ENCODE measurements at places on chromosomes 1 and 21.

DNA sequence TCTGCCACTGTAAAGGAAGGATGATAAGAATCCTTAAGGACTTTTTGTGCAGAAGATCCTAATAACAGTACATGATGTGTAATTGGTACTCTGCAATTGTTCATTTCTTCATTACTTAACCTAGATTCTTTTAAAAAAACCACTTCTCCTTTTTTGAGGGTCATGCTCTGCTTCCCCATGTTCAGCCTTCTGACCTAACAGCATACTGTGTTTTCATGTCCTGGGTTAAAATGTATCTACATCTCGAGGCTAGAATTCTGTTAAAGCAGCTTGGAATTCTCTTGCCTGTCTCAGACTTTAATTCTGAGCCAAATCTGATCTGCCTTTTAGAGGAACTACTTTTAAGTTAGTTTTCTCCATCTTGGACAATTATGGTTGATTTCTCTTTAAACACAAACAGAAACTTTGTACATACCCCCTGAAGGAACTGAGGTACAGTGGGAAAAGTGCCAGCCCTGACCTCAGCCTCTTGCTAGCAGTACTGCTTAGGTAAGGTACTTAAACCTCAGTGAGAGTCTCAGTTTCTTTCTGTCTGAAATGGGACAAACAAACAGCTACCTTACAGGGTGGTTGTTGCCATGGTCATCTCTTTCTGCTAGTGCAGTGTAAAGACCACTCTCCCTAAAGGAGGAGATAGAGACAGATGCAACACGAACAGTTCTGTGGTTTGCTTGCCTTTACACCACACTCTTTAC is 103.2 kb upstream of the DYNLT5 start:
- no peak for DNase-seq

DNA sequence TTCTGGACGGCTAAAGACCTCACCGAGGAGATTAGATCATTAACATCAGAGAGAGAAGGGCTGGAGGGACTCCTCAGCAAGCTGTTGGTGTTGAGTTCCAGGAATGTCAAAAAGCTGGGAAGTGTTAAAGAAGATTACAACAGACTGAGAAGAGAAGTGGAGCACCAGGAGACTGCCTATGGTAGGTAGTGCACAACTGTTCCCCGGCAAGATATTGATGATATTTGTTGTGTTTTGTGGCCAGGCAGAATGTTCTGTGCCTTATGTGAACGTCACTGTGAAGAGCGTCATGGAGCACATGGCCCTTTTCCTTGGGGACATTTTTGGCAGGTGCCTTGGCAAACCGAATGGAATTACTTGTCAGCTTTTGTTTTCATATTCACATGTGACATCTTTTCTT is 191.7 kb downstream of the DISC1 start:
- no peak for DNase-seq

GRCh38 chr1:226026833-226027232 is 27.7 kb upstream of the SDE2 start:
- no peak for DNase-seq

DNA sequence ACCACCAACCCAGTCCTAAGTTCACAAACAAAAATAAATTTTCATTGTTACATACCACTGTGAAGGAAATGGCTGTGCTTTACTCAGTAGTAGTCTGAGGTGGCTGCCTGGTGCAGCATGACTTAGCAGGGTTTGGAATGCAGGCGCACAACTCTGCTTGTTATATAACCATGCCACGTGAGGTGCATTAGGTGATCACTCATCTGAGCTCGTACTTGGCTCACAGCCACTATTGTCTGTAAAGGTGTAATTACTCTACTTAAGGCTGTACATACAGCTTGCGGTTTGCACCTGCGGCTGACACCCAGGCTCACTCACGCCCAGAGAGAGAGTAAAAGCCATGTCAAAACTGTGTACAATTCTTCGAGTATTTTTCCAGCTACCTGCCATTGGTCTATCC is 599.4 kb downstream of the LTN1 start:
- no peak for DNase-seq

- DNase-seq = no peak
Measured at GRCh38 chr1:178086294-178086693, 7.6 kb upstream of the RASAL2 start.

- DNase-seq = no peak
Measured at GRCh38 chr1:42773420-42773819, 6.4 kb downstream of the C1orf50 start.

DNA sequence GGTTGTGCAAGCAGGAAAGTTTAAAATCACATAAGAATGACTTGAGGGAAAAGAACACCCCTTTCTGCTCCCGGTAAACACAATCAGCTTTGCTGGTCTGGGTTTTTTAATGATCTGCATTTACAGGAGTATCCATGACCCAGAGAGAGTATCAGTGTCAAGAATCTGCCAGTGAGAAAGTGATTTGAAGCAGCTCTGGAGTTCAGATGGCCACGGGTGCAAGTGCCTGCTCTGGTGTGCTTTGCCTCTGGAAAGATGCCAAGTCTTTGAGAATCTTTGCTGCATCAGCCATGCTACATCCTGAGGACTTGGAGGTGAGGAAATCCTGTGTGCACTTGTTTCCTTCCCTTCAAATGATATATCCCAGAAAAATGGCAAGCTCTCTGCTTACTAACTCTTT is 18.6 kb upstream of the MYSM1 start:
- no peak for DNase-seq

GRCh38 chr1:211586538-211586937 is 7.6 kb upstream of the SLC30A1 start:
- no peak for DNase-seq

GRCh38 chr1:2032737-2033136 is 13.6 kb downstream of the GABRD start:
- DNase-seq = no peak

DNA sequence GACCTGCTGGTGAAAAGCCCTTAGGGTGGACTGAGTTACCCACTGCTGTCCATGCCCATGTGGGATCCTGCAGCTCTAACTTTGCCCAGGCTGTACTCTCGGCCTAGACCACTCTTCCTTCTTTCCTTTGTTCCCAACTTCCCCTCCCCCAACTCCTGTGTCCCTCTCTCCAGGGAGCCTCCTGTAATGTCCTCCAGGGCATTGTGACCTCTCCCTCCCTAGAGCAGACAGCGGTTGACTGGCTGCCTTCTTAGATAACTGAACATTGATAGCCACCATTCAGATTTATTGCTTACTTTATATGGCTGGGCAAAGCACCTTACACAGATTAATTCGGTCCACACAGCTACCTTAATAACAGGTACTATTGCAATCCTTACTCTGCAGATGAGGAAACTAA is 5.0 kb downstream of the RUNX1 start:
- DNase-seq = no peak

GRCh38 chr21:39066829-39067780 is 116.1 kb downstream of the PSMG1 start:
- no peak for DNase-seq

DNA sequence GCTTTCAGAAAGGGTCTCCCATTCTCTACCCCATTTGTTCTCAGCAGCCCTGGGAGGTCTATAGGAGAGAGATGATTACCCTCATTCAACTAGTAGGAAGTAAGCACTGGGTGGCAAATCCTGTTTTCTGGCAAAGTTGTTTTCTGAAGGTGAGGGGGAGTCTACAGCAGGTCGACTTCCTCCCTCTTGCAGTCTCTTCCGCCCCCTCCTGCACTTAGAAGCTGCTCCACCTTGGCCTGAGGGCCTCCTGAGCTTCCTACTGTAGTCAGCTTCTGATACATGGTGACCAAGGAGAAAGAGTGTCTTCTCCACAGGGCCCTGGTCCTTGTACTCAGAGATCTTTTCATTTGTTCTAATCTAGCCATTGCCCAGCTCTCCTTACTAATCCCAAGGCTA is 93.1 kb downstream of the RGL1 start:
- no peak for DNase-seq

DNA sequence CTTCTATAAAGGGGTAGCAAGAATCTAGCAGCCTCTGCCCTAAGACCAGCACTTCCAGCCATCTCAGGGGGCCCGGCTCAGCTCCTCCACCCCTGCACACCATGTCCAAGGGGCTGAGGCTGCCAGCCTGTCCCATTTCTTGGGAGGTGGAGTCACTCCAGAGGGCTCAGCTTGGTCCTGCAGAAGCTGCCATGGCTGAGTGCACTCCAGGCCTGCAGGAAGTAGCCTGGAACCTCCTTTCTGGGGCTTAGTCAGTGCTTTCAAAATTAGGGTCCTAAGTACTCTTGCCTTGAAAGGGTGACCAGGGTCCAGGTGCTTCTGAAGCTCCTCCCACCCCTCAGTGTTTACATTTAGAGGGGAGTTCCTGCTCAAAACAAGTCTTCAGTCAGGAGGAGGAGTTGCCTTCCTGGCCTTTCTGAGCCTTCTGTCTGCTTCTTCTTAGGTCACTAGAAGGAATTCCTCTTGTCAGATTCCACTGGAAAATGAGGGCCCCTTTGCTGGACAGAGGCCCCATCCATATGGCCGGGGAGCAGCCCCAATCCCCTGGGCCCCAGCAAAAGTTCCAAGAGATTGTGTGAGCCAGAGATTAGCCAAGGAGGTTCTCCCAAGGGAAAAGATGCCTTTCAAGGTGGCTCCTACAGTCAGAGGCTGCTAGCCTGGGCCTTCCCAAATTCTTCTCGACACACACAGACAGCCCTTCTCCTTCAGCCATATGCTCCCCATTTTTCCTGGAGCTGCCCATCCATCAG is 128.1 kb upstream of the VAMP3 start:
- no peak for DNase-seq

DNA sequence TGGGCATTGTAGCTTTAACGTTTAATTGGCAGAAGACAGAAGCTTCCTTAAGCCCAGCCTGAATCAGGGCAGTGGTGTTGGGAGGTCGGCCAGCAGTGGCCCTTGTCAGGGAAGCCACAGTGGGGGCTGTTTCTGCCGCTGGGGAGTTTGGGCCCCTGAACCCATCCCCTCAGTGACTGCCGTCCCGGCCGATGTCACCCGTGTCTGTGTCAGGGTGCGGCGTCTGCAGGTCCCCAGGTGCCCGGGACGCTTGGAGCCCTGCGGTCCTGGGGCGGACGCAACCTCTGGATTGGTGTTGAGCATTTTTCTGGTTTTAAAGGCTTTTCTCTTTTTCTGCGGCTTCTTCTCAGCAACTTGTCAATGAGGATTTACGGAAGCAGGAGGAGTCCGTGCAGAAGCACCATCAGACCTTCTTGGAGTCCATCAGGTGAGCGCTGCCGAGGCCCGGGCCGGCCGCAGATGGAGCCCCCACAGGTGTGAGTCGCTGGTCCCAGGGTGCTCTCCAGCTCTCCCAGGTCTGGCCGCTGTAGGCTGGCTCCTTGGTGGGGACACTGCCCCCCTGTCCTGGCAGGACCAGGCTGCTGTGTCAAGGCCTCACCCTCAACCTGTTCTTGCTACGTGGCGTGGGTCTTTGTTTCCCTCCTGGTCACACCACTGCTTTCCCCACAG is 2.3 kb downstream of the ATAD3C start:
- DNase-seq = no peak

- no peak for DNase-seq
Measured at GRCh38 chr21:38310646-38311485, 54.1 kb downstream of the KCNJ15 start.

- no peak for DNase-seq
Measured at GRCh38 chr1:161009602-161010211, 11.2 kb downstream of the F11R start.

All from vagina (tissue), 2 donors.